ENCODE measurements at places on chromosomes 6 and 20. TPM values are rescaled to one million over a fixed set of nuclear protein-coding genes. Genes with fewer than 3 reads are reported as not detected.
A peak's percentile ranks its signal among the peaks of the same experiment; 100 is the strongest.

Gene PXMP4
- 3.4 TPM for polyA plus RNA-seq

Gene TFAP2B
- polyA plus RNA-seq: not detected

Gene SIRPB1
- polyA plus RNA-seq: 1.4 TPM

Gene SPTLC3
- polyA plus RNA-seq: 0.50 TPM

Gene TNNC2
- 1.9 TPM for polyA plus RNA-seq

Gene TPD52L1
- polyA plus RNA-seq: 0.80 TPM

Gene ULBP3
- 0.52 TPM for polyA plus RNA-seq

Gene ADGRF5
- 15.8 TPM for polyA plus RNA-seq

Gene PAX1
- not detected for polyA plus RNA-seq

Gene PRDM13
- 0.02 TPM for polyA plus RNA-seq

Gene ATRN
- polyA plus RNA-seq: 2.0 TPM

Gene CLIC5
- 10.6 TPM for polyA plus RNA-seq

Gene VWA7
- 1.2 TPM for polyA plus RNA-seq

Gene TDRD6
- polyA plus RNA-seq: 0.26 TPM

- DNase-seq: peak; percentile 72
Observed at GRCh38 chr6:153129873-153130514, 1.1 kb downstream of the RGS17 start.

- DNase-seq: peak; percentile 62
Observed at GRCh38 chr6:43761666-43762409, 8.2 kb upstream of the VEGFA start.

DNA sequence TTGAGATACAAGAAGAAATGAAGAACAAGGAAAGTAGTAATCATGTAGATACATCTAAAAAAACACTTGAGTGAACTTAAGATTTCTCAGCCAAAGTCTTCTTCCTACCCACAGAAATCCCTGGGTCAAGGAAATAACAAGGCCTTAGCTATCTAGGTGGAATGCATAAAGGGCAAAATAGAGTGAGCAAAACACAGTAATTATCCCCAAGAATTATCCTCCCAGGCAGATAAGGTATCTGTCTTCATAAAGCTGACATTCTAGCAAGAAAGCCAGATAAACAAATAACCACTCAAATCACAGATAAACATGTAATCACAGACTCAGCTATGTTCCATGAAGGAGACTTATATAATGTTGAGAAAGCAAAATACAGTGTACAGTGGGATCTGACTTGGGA, 136.9 kb upstream of the C6orf118 start:
- DNase-seq: no peak

DNA sequence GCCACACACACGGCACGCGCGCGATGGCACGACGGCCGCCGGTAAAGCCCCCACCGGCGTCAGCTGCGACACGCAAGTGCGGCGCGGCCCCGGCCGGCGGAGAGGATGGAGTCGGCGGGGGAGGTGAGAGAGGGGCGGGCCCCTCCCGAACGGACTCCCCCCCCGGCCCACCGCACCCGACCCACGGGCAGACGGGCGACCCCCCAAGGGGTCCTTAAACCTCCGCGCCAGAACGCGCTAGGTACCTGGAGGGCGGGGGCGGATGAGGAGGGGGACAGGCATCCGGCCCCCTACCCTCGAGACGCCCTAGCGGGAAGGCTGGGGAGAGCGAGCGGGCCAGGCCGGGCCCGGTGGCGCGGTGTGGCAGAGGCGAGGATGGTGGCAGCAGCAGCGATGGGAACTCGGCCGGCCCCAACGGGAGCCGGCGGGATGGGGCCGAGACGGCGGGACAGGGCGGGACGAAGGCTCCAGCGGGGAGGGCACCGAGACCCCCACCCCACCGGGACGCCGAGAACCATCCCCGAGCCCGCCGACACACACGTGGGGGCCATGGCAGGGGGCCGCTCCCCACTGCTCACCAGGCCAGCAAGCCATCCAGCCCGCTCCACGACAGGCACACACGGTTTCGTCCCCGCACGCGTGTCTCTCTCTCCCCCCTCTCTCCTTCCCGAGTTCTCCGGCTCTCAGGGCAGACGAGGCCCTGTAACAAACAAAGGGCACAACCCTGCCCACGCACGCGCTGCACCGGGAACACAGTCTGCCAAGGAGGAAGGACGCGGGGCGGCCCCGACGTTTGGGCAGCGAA, 1515.4 kb upstream of the DEFB115 start:
- DNase-seq: no peak

DNA sequence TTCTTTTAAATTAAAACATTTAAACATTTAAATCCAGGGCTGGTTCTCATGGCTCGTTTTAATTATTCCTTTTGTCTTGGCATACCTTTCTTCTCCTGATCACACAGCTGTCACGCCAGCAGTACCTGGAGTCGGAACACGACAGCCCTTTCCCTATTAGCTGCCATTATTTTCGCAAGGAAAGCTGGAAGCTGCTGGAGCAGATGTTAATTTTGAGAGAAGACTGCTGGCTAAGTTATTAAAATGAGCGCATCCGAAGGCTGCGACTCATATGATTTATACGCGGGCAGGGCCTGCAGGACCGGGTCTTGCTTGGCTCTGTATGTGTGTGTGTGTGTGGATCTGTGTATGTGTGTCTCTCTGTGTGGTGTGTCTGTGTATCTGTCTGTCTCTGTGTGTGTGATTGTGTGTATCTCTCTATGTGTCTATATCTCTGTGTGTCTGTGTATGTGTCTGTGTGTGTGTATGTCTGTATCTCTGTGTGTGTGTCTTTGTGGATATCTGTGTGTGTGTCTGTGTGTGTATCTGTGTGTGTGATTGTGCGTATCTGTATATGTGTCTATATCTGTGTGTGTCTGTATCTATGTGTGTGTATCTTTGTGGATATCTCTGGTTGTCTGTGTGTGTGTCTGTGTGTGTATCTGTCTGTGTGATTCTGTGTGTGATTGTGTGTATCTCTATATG, 191.5 kb downstream of the CDH4 start:
- DNase-seq: no peak

DNA sequence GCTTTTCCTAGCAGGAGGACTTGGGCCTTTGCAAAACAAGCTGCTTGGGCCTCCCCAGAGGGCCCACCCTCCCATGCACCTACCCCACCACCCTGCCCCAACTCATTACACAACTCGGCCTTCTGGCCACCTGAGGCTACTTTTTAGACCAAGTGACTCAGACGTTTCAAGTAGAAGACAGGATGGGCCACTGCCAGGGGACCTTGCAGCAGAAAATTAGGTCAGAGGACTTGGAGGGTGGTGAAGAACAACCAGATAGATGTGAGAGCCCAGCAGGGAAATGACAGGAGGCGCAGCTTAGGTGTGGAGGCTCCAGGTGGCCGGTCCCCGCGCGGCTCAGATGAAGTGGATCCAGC, 1.4 kb downstream of the PPP1R3D start:
- DNase-seq: no peak

DNA sequence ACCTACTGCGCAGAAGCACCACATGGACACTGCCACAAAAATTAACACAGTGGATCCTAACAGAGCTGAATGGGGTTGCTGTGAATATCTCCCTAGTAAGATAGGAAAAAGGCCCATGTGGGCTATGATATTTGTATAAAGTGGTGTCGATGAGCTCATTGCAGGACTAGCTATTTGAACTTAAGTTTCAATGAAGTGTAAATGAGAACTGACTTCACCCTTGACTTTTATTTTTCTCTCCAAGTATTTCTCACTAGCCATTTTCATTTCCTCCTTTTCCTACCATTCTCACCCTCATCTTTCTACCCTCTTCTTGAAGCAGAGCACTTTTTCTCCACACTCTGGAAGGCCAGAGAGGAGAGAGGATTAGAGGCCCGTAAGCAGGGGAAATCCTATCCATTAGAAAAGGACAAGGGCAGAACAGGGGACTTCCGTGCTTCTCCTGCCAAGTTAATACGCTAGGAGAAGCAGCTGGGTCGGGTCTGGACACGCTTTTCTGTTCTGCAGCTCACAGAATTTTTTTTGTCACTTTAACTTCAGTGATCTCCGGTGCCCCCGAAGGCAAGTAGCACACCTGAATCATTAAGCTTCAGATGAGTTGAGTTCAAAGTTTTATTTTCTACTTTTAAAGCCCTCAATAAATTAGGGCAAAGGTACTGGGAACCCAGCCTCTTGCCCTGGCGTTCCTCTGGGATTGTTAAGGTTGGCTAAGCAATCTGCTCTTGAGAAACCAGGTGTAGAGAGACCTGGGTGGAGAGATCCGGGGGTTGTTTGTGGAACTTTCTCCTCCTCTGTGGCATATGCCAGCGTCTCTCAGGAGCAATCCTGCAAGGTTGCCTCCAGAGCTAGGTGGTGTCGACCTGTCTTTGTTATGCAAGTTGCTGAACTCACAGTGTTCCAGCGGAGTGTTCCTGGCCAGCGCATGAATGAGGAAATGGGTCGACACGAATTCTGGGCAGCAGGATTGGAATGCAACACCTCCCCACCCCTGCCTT, 56.2 kb upstream of the ARID1B start:
- no peak for DNase-seq

DNA sequence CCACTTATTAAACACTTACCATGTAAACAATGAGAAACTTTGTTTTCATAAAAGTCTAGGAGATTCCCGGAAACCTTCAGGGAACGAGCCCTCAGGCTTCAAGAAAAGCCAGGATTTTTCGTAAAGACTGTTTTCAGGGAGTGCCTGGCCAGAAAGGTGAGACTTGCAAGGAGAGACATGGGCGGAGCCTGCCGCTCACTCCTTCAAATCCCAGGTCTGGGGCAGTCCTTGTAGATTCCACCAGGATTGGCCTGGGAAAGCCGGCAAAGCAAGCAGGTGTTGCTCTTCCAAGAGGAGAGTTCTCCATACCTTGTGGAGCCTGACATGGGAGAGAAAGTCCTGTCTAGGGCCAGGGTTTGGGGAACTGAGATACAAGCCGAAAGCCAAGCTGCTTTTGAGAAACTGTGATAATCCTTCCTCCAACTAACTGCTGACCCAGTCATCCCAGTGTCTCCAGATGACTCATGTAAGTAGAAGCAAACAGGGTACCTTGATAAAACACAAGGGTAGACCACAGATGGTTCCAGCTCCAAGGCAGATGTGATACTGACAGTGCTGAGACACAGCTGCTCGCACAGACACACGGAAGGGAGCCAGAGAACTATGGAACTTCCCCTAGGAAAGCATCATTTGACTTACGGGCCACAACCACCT, 69.4 kb upstream of the NAA20 start:
- no peak for DNase-seq

DNA sequence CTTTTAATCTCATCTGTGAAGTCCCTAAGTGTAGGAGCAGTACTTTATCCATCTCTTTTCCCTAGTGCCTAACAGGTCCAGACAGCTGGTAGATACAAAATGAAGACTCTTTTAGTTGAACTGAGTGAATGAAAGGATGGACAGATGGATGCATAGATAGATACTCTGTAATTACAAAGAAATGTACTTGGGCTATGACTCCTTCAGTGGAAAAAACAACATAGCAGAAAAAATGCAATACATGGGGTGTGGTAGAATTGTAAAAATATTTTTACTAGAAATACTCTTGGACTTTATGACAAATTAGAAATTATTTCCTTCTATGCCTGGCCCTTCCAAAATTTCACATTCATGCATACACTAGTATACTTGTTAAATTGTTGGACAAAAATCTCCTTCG, 29.3 kb downstream of the KCNQ5 start:
- DNase-seq: no peak

- DNase-seq: no peak
Observed at GRCh38 chr6:142444881-142445301, 143.1 kb downstream of the ADGRG6 start.

GRCh38 chr6:130841128-130841728, 14.0 kb downstream of the SMLR1 start:
- no peak for DNase-seq

- DNase-seq: no peak
Observed at GRCh38 chr20:6104493-6105188, 18.2 kb downstream of the FERMT1 start.

DNA sequence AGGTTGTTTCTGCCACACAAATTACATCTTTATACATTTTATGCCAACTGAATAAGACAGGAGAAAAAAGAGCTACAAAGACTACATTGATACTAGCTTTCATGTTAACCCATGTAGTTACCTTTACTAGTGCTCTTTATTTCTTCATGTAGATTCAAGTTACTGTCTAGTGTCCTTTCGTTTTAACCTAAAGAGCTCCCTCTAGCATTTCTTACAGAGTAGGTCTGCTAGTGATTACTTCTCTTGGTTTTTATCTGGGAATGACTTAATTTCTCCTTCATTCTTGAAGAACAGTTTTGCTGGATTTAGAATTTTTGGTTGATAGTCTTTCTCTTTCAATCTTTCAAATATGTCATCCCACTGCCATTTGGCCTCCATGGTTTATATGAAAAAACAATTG, 21.2 kb upstream of the NOP56 start:
- no peak for DNase-seq

DNA sequence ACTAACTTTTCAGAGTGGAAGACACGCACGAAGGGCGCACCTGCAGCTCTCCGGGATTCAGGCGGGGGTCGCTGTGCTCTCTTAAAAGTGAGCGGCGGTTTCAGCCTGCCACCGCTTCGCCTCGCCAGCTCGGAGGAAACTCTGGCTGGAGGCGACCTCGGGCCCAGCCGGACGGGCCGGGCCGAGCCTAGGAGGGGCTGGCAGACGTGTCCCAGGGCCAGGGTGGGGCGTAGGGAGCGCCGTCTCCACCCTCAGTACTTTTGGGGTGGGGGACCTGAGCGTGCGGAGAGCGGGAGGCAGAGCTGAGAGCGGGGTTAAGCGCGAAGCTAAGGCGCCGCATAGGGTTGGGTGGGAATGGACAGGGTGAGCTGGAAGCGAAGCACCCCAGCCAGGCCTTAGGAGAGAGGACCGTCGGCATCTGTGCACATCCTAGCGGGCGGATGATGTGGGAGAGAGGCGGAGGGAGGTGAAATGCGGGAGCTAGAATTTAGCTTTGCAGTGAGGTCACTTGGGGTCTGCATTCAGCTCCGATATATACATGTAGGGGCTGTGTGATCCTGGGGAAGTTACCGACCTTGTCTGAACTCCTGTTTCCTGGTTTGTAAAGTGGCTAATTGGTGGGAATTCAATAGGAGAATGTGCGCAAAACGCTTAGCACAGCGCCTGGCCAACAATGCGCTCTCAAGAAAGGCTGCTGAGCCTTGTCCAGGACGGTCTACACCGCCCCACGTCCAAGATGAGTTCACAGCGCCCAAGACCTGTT, 6.5 kb upstream of the TFAP2A start:
- no peak for DNase-seq

- DNase-seq: peak; percentile 77
Observed at GRCh38 chr6:46921731-46922130, at the start of gene ADGRF5. ADGRF5 (minus strand) TSS chr6:46921938; CDS start chr6:46906762, 15,176 bp downstream.

GRCh38 chr6:157669747-157670216, 153.3 kb upstream of the SNX9 start:
- peak; percentile 82 for DNase-seq

DNA sequence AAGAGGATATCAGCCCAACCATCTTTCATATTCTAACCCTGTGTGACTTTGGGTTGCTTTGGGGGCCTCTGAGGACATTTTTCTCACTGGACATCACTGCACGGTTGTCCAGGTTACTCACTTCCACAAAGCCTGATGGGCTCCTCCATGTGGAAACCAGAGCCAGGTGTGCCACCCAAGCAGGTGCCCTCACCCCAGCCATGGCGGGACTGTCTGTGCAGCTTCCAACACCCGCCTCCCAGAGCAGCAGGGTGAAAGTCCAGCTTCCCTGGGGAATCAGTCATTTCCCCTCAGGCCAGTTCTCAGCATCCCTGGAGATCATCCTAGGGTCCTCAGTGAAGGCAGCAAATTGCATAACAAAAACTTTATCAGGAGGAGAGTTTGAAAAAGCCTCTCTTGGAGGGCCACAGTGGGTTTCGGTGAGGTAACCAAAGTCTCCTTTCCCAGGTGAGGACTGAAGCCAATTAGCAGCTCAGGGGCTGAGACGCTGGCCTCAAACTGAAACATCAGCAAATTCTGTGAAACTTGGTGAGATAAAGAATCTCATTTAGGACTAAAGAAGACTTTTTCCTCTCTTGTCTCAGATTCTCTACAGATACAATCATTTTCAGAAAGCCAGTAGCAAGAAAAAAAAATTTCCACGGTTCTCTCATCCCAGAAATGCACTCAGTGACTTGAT, 289.6 kb upstream of the CDH4 start:
- DNase-seq: no peak
